ENCODE measurements at places on chromosomes 2 and 18.

DNA sequence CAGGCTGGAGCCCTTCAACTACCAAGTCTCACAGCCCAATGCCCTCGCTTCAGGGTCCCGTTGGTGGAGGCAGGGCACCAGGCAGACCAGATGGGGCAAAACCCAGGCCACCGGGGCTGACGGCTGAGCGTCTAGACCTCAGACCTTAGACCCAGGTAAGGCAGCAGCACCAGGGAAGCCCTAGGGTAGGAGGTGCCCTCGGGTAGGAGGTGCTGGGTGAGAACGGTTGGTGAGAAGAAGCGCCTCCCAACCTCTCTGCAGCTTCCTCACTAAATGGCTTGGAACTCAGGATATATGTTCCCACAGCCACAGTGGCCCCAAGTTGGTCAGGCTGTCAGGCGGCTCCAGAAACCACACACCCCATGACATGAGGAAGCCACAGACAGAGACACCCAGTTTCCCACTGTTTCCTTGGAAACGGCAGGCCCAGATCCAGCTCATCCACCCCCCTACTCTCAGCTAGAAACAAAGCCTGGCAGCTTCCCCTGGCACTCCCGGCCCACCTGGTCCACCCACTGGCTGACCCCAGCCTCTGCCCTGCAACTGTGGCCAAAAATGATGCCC, 13.1 kb upstream of the MLPH start:
- no peak for DNase-seq

DNA sequence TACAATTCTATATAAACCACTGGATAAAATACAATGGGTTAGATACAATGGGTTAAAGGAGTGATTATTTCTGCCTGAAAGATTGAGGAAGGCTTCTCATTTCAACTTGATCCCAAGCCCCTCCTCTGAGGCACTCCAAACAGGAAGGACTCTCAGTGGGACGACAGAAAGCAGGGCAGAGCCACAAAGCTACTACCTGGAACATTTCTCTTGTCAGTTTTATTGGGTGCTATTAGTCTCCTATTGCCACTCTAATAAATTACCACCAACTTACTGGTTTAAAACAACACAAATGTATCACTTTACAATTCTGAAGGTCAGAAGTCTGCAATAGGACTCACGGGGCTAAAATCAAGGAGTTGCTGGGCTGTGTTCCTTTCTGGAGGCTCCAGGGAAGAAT, 146.7 kb downstream of the MREG start:
- DNase-seq, result no peak

- peak; percentile 13 for DNase-seq
Observed at GRCh38 chr18:51150113-51150700, 47.3 kb downstream of the MEX3C start.

DNA sequence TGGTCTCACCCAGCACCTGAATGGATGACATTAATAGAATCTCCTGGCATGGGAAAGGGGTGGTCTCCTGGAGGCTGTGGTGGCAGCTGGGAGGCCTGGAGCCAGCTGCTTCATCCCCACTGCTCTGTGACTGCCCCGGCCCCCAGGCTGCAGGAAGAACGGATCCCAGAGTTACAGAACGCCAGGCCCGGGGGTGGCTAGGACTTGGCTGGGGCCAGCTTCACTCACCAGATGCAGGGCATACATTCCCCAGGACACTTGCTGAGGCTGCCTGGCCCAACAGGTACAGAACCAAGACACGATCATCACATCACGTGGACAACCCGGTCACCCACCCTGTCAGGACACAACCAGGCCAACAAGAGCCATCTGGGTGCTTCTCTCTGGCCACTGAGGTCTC, 178.6 kb upstream of the SALL3 start:
- no peak for DNase-seq

- DNase-seq, result no peak
Observed at GRCh38 chr2:236671896-236672562, 102.4 kb downstream of the ACKR3 start.

DNA sequence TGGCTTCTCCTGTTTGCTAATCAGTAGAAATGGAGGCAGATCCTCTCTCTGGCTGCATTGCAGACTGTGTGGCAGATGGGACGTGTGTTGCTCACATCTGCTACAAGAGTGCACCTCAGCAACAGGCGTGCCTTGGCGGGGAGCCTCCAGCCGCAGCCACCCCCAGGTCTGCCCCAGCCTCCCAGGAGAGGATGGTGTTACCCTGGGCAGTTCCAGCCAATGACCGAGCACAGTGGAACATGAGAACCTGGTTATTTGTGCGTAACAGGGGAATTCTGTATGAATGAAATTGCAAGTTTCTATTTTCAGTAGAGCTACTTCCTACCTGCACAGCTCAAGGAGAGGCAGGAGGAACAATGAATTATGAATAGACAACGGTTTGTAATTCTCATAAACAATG, 130.6 kb upstream of the CBLN2 start:
- DNase-seq, result no peak

- no peak for DNase-seq
Observed at GRCh38 chr2:163593982-163594381, 141.8 kb downstream of the FIGN start.

GRCh38 chr2:16621316-16621715, 44.3 kb downstream of the CYRIA start:
- DNase-seq, result no peak

GRCh38 chr2:10371441-10372196, 68.9 kb downstream of the HPCAL1 start:
- DNase-seq, result no peak

- no peak for DNase-seq
Observed at GRCh38 chr2:231258701-231259100, 60.3 kb downstream of the ARMC9 start.

DNA sequence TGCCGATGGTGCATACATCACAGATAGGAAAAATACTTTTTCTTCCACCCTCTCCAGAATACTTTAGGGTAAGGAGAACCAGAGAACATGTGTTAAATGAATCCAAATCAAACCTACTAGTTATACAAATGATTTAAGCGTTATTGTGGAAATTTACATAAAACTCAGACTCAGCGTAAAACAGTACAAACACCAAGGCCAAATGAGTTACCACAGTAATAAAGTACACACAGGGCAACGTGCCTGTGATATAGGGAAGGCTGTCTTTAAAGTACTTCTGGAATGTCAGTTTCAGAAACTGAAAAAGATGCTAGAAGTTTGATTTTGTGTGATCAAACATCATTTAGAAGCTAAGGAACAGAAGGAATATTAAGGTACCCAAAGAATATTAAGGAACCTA, 46.9 kb downstream of the PTPRM start:
- no peak for DNase-seq

- peak; percentile 50 for DNase-seq
Observed at GRCh38 chr18:9971313-9971920, 57.6 kb downstream of the VAPA start.

DNA sequence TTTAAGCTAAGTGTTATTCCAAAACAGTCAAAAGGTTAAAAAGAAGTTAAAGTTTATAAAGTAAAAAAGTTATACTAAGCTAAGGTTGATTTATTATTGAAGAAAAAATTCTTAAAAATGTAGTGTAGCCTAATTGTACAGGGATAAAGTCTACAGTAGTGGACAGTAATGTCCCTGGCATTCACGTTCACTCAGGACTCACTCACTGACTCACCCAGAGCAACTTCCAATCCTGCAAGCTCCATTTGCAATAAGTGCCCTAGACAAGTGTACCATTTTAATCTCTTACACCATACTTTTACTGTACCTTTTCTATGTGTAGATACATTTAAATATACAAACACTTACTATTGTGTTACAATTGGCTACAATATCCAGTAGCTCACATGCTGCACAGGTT, 86.1 kb downstream of the CACNB4 start:
- no peak for DNase-seq

GRCh38 chr2:182132605-182133004, 147.0 kb downstream of the PPP1R1C start:
- no peak for DNase-seq

DNA sequence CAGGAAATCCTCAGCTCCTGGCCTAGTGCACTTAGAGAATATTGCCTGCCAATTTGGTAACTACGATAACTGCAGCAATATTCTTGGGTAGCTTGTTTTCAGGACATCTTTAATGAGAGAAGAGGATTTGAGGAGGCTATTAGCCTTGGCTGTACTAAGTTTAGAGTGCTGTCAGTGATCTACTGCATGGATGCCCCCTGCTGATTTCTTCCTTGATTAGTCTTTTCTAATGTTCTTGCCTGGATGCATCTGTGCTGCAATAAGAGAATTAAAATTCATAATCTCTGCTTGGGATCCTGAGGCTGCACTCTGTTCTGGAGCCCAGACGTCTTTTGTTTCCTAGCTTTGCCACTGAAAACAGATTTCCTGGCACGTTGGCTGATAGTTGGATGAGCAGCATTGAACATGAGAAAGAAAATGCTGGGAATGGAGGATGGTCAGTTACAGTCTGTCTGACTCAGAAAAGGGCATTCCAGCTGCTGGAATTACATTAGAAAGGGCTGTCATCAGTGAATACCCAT, 115.4 kb downstream of the CCDC85A start:
- no peak for DNase-seq

DNA sequence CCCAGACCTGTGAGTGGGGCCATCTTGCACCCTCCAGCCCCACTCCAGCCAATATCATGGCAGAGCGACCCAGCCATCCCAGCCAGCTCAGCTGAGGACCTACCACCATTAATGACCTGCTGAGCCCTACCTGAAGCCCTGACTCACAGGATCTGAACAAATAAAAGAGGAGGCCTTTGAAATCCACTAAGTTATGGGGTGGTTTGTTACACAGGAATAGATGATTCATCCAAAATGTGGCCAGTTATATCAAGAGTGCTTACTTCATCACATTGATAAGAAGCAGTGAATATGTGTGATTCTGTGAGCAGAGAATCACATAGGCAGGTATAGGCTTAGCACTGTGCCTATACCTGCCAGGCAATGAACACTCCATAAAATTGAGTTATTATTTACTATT, 34.7 kb upstream of the FAM124B start:
- DNase-seq, result no peak

DNA sequence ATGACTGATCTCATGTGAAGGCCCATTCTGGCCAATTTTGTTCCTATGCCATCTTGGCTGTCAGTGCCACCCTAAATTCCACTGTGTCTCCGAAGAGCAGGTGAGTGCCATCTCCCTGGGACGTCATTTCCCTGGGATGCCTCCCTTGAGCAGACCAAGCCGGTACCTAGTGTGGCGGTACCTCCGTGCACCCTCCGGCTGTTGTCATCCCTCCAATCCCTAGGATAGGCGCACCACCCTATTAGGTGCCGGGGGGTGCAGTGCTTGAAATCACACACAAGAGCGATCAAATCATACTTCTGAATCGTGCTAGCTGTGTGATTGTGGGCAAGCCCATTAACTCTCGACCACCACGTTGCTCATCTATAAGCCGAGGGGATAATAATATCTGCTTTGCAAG, 81.8 kb upstream of the GLI2 start:
- no peak for DNase-seq

DNA sequence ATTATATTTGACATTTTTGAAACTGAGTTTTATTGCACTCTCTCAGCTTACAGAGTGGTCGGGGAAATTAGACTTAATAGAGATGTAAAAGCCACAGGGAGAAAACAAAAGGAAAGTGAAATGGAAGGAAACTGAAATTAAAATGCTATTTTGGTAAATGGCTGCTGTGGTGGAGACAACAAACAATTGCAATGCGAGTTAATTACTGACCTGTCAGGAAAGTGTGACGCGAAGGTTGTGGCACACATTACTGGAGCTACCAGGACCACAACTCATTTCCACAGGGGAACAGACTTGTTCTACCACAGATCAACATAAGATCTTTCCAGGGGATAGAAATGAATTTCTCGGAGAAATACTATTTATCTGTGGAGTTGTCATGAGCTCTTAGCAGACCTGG, 19.5 kb downstream of the ARHGAP15 start:
- DNase-seq, result no peak

- no peak for DNase-seq
Observed at GRCh38 chr2:4168834-4169233, 465.5 kb downstream of the DCDC2C start.

- no peak for DNase-seq
Observed at GRCh38 chr18:3265564-3266033, 3.7 kb downstream of the MYL12B start.

DNA sequence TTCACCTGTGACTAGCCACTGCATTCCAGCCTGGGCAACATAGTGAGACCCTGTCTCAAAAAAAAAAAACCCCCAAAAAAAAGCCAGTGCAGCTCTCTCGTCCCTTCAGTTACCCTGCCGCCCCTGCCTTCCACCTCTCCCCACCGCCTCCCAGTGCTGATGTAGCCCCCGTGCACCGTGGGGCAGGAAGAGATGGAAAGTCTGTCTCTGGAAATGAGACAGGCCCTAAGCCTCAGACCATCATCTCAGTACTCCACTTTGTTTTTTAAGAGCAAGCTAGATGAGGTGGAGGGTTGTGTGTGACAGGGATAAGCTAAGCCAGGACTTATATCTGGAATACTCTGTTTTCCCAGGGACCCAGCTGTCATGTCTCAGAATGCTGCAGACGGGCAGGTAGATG, 32.0 kb downstream of the MERTK start:
- DNase-seq, result no peak

DNA sequence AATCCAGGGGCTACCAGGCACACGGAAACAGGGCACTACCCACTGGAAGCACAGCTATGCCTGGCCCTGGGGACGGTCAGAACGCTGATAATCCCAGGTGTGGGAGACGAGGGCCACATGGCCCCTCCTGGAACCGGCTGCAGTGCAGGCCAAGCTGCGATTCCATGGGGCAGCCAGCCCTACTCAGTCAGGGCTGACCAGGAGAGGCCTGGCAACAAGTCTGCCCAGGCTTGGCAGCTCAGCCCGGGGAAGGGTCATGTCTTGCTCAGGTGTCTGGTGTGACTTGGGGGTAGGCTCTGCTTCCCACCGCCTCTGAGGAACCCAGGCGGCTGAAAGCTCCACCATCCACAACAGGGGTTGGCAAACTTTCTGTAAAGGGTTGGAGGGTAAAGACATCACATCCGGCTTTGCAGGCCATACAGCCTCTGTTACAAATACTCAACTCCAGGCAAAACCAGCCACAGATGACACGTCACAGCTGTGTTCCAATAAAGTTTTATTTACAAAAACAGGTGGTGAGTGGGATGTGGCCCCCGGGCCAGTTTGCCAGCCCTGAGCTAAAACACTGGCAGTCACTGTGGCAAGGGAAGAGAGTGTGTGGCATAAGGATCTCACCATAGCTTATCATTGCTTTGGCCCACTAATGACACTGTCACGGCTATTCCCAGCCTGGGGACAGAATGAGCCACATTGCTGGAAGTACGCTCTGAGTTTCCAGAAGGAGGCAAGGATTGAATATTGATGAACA, 85.2 kb downstream of the NDUFA10 start:
- no peak for DNase-seq

DNA sequence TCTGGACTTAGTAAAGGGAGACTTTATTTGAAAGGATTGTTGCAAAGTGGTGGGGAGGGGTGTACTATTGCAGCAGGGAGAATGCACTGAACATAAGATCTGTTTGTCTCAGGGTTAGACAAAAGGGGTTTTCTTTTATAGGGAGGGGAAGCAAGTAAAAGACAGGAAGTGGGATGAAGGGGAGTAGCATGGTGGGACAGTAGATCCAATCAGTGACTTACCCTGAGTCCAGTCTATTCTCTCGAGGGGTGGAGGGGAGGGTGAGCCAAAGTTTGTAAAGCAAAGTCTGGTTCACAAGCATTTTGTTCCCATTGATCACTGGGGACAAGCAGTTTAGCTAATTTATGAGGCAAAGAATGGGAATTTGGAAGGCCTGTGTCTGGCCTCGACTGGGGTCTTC, 35.0 kb upstream of the CYP27C1 start:
- DNase-seq, result no peak
